Stimulated activated CD4-positive, alpha-beta T cell treated with anti-CD3 and anti-CD28 coated beads, Interleukin-2, amount 100 ng/mL, for 4 hours (primary cell): ENCODE measurements at places on chromosomes 2 and 18.

GRCh38 chr2:20013126-20013849 is 820 bp upstream of the MATN3 start:
- DNase-seq, result no peak

DNA sequence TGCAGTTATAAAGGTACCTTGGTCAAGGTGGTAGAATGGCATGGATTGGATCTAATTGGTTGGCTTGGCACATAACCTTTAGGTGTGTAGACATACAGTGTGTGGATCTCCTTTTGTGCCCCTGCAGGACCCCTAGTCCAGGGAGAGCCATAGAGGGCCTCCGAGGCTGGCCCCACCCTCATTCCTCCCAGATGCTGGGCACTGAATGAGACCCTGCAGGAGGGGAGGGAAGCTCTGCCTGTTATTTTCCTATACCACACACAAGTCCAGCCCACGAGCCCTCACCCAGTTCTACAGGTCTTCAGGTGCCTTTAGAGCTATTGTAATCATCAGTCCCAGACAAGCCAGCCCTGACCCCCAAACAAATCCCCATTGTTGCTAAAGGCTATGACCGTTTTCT is 58.9 kb downstream of the KCNF1 start:
- DNase-seq, result no peak

DNA sequence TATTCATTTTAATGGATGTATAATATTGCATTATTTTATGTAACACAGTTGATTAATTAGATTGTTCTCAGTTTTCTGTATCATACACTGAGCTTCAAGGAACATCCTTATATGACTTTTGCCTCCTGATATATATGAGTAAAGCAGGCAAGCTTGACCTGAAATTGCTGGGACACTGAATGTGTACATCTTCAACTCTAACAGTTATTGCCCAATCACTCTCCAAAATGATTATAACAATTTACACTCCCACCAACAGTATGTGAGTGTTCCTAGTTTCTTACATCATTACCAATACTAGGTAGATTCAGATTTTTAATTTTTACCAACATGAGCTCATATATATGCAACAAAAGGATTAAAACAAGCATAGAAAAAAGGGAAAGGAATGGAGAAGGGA is 379.4 kb downstream of the SETBP1 start:
- DNase-seq, result no peak

GRCh38 chr2:223328578-223328977 is 273.6 kb downstream of the SCG2 start:
- DNase-seq, result no peak

- DNase-seq, result no peak
Measured at GRCh38 chr2:67448648-67449047, 51.5 kb downstream of the ETAA1 start.

- no peak for DNase-seq
Measured at GRCh38 chr2:46679761-46680160, 200.4 kb downstream of the TMEM247 start.

- DNase-seq, result no peak
Measured at GRCh38 chr18:36139245-36139644, 9.5 kb downstream of the ELP2 start.

DNA sequence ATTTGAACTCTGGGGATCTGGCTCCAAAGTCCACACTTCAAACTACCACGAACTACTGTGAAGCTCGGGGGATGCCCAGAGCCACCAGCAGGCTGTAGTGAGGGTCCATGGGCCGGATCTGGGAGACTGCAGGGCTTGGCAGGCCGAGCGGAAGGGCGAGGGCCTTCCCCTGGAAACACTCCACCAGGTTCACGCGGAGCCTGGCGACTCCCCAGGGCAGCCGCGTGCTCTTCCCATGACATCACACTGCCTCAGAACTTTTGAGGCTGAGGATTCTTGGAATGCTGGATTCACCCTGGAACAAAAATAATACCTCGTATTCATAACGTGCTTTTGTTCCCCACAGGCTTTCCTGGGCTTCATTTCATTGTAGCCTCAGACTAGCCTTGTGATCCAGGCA is 201.0 kb downstream of the SMAD7 start:
- DNase-seq, result no peak

- no peak for DNase-seq
Measured at GRCh38 chr18:31828613-31829012, 67.9 kb upstream of the SLC25A52 start.

GRCh38 chr2:169734169-169734847 is 676 bp downstream of the KLHL23 start:
- DNase-seq, result no peak

DNA sequence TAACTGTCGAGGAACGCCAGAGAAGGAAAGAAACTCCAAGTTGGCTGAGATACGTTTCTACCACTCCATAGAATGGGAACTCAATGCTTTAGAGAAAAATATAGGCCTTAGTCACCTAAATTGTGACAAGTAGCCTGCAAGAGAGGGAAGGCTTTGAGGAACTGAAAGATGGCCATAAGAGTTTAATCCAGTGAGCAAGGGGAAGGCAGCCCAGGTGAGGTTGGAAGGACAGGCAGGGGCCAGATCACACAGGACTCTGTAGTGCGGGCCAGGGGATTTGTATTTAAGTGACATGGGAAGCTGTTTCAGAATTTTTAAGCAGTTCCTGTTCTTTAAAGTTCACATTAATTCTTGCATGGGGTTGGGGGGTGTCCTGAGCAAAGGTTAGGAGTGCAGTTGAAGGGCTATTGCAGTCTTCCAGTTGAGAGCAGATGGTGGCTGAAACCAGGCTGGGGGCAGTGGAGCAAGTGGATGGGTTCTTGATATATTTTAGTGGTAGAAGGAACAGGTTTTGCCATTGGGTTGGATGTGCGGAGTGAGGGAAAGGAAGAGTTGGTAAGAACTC is 138.9 kb upstream of the PELI1 start:
- no peak for DNase-seq

DNA sequence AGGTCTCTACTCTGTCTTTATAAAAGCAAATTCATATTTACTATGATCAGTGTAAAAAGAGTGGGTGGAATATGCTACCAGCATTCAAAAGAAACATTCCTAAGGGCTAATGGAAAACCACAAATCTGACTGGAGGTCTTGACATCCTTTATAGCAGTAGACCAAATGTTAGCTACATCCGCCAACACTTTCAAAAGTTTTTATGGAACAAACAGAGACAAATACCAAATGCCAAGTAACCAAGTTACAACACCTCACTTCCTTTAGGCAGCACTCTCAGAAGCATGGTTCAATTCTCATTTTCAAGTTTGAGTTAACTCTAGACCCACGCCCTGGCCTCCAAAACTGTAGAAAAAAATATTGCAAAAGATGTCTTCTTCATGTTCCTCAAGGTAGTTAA is 78.3 kb upstream of the SETBP1 start:
- no peak for DNase-seq

DNA sequence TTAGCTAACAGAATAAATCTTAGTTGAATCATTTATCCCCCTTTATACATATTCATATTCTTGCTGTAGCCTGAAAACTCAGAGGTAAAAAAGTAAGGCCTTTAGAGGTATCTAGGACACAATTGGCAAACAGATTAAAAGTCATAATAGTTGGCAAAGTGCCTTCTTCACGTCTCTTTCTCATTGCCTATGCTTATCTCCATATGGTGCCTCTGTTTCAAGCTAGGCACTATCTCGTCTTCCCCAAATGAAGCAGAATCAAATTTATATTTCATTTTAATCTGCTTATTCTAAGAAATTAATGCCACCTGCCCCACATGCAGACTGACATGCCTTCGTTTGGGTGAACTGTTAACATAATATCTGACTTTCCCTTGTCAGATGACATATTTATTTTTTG is 245.4 kb downstream of the CDH2 start:
- no peak for DNase-seq

GRCh38 chr2:109125593-109126500 is 3.2 kb upstream of the SH3RF3 start:
- no peak for DNase-seq

DNA sequence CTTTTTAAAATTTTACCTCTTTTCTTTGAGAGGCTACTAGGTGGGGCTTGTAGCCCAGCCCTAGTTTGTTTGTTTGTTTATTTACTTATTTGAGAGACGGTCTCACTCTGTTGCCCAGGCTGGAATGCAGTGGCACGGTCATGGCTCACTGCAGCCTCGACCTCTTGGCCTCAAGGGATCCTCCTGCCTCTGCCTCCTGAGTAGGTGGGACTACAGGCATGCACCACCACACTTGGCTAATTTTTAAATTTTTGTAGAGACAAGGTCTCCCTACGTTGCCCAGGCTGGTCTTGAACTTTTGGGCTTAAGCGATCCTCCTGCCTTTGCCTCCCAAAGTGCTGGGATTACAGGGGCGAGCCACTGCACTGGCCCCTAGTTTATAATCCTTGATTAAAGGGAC is 35.0 kb downstream of the ERLEC1 start:
- no peak for DNase-seq

GRCh38 chr18:46372670-46373069 is 268.5 kb downstream of the HAUS1 start:
- DNase-seq, result no peak
